ENCODE measurements at places on chromosomes 6 and 20.
A peak's percentile ranks its signal among the peaks of the same experiment; 100 is the strongest.

- no peak for DNase-seq
Measured at GRCh38 chr20:63794614-63795013, 36.5 kb downstream of the ZBTB46 start.

- DNase-seq: peak; percentile 57
Measured at GRCh38 chr6:88492824-88493223, 326.7 kb upstream of the CNR1 start.

- DNase-seq: no peak
Measured at GRCh38 chr6:120903836-120904235, 430.4 kb downstream of the TBC1D32 start.

- DNase-seq: no peak
Measured at GRCh38 chr6:117444600-117444999, 18.9 kb upstream of the ROS1 start.

DNA sequence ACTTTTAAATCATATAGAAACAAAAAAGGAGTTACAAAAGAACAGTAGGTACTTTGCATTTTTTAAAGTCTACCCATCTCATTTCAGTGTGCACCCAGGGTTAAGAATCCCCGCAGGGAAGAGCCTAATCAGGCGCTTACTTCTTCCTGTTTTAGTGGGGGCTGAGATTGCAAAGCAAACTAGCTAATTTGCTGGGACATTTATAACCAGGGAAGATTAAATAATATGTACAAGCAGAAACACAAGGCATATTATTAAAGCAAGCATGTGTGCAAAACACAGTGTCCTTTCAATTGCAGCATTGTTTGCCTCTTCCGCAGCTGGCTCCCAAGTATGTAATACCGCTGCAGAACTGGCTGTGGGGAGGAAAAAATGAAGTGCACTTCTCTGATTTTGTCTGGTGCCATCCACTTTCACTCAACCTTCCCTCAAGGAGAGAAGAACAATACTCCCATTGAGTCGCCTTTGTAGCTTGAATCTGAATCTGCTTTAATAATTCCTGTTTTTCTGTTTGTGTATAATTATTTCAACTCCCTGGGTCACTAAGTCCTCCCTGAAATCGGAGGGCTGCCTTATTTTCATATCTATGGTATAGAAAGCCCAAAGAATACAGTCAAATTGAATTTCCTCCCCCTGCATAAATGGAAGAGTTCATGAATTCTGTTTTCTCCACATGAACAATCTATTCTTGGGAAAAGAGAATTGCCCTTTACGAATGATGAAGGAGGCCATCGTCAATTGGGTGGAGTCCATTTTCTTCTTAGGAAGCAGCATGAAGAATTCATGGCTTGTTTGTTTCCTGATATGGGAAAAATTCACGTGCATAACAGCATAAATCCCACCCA is 23.3 kb upstream of the BCAS1 start:
- DNase-seq: peak; percentile 45

DNA sequence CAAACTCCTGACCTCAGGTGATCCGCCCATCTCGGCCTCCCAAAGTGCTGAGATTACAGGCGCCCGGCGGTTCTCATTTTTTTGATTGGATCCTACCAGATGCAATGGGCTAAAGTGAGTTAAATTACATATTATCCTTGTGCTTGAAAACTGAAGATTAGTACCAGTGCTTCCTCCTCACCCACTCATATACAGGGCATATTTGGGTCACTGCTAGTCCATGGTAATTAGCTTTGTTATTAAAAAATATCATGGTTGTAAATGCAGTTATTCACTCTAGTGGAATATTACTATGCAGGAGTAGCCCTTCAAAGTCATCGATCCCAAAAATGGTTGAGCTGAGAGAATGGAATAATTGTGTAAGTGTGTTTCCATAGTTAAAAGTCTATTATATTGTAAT is 26.5 kb downstream of the ZNF292 start:
- no peak for DNase-seq

GRCh38 chr6:10375391-10375969 is 39.4 kb downstream of the TFAP2A start:
- DNase-seq: no peak

DNA sequence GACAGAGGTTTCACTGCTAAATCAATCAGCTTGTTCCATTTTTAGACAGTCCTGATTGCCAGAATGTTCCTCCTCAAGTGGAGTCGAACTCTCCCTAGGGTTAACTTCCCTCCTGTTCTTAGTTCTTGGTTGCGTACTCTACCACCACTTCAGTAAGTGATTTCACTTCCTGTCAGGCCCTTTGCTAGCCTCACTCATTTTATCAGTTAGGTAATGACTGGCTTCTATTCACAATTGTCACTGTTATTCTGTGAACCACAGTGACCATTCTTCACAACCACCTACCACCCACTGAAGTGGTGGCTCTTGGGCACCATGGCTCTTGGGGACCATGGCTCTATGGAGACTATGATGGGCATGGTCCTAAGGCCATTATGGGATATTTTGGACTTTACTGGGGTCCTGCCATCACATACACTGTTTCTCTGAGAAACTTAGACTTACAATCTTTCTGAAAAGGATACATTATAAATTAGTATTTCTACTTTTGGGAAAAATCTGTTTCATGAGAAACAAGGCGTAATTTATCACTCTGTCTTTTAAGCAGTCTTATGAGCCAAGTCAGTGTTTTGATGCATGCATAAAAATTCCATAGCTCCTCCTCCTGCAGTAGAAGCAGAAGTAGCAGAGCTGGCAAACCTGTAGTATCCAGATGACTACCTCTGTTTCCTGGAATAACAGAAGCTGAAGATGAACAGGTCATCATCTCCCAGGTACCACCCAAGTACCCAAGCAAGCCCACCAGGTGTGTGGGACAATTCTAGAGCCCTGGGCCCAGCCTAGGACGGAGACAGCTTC is 66.3 kb downstream of the ATXN1 start:
- no peak for DNase-seq

DNA sequence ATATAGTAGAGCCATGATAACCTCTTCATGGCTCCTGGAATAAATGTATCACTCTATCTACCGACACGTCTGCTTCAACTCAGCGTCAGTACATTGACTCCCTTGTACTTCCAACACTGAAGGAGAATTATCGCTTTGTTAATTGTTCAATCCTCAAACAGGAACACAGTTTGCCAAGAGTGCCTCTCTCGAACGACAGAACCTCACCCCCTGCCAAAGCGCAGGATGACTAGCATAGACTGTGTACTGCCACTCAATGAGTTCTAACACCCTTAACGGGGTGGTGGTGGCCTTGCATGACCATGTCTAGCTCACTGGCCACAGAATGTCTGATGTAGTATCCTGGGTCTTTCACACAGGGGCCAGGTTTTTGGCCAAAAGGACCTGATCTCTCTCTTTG is 81.4 kb upstream of the HEY2 start:
- no peak for DNase-seq

DNA sequence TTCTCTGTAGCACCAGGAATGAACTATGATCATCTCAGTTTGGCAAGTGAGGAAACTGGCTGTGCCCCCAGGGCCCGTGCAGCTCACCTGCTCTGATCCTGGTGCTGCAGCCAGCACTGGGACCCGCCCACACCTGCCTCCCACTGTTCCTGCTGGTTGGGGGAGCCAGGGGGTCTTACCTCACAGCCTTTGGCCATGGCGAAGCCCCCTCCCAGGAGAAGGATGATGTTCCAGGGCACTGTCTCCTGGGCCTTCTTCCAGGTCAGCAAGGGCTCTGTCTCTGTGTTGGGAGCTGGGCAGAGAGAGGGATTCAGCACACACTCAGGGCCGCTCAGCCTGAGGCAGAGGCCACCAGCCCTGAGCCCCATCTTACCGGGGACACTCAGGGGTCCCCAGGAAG is 24.9 kb upstream of the OCSTAMP start:
- no peak for DNase-seq

DNA sequence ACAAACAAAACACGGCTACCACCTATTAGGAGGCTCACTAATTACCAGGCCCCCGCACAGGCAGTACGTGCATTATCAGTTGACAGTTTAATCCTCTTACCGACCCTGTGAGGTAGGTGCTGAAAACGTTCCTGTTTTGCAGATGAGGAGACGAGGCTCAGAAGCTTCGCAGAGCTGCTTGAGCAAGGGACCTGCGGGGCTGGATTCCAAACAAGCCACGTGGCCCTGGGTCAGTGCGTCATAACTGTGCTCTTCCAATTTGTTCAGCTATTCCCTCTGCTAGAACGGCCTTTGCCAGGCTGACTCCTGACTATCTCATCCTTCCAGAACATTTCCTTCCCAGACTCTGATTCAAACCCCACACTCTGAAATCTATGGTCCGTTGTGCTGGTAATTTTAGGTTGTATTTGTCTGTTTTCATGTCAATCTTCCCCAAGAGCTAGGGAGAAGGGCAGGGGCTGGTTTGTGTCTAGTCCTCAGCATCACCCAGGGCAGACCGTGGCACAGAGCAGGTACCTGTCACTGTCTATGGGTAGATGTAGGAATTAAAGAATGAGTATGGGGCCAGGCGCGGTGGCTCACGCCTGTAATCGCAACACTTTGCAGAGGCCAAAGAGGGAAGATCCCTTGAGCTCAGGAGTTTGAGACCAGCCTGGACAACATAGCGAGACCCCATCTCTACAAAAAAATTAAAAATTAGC is 28.8 kb upstream of the TLDC2 start:
- DNase-seq: peak; percentile 83

- DNase-seq: no peak
Measured at GRCh38 chr6:143936778-143937667, 71.0 kb downstream of the PLAGL1 start.
